ENCODE measurements at places on chromosomes 6 and 20.

DNA sequence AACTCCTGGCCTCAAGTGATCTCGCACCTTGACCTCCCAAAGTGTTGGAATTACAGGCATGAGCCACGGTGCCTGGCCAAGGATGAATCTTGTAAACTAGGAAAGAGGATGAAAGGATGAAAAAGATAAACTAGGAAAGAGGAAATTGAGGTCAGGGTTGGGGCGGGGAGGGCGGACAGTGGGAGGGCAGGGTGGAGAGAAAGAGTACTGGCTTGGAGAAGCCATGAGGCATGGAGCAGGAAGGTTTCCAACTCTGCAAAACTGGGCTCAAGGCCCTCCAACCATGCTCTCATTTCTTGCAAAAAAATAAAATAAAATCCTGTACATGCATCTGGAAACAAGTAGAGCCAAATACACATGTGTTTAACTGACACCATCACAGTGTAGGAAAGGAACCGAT is 256.6 kb upstream of the SGK1 start:
- DNase-seq = no peak

- no peak for DNase-seq
Measured at GRCh38 chr6:45518013-45518720, 140.4 kb upstream of the SUPT3H start.

GRCh38 chr20:33281550-33282146 is 1.4 kb upstream of the BPIFB1 start:
- DNase-seq = no peak

- DNase-seq = no peak
Measured at GRCh38 chr6:83463886-83464285, 33.0 kb upstream of the ME1 start.

DNA sequence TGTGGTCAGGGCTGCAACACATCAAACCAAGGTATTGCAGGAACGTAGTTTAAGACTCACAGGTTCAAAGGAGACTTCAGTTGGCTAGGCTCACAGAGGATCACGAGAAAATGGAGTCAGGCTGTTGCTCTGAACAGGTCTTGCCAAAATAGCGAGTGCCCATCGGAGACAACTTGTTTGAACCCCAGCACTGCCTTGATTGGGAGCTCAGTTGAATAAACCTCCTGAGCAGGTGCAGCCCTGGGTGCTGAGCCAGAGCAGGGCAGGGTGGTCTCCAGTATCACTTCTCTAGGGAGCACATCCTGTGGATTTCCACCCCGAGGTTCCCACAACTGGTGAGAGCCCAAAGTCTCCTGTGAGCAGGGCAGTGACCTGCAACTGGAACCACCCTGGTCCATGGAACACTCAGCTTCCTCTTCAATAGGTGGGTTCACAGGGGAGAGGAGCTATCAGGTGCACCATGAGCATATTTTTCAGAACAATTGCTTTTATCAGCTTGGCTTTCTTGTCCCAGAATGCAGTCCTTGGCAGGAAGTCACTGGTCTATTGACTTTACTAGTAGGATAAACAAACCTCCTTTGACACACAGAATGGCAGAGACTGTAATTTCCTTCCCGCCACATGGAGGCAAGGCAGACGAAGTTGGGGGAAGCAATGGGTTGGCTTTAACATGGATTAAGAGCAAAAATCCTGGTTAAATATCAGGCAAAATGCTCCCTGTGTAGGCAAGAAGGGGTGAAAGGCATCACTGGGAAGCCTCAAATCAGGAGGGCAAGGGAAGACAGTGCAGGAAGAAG is 267.7 kb upstream of the FOXQ1 start:
- DNase-seq = no peak

DNA sequence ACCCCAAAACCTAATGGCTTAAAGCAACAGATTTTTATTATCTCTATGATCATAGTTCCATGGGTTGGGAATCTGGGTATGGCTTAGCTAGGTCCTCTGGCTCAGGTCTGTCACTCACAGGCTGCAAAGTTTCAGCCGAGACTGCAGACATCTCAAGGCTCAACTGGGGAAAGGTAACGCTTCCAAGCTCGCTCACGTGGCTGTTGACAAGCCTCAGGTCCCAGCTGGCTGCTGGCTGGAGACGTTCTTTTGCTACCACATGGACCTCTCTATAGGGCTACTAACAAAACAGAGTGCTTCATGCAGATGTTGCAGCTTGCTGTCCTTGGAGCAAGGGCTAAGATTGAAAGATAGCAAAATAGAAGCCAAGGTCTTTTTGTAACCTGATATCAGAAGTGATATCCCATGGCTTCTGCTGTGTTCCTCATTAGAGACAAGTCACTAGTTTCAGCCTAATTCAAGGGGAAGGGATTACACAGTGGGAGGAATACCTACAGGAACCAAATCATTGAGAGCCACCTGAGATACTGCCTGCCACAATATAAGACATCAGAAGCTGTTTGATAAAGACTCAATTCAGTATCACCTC is 6.6 kb downstream of the HTR1E start:
- no peak for DNase-seq

DNA sequence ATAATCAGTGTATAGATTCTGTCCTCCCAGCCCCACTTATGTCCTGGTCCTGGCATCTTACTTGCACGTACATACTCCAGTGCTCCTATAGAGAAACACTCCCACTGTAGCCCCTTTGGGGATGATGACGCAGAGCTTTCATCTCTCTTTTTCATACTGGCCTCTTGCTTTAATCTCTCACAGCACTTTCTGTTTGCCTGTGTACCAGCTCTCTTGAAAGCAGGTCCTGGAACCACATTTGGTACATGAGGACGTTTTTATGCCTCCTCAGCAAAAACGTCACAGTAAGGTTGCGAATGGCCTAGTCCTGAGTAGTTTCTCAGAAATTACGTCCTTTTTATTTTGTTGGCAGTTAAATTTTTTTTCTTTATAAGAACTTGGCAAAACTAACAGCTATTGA is 10.8 kb downstream of the L3MBTL3 start:
- DNase-seq = no peak

- no peak for DNase-seq
Measured at GRCh38 chr6:61711849-61712248, 574.2 kb downstream of the KHDRBS2 start.

- DNase-seq = no peak
Measured at GRCh38 chr20:45056473-45057173, 44.3 kb downstream of the KCNS1 start.

GRCh38 chr20:34815636-34816035 is 9.8 kb downstream of the NCOA6 start:
- no peak for DNase-seq

GRCh38 chr6:49563006-49563886 is 12.8 kb downstream of the C6orf141 start:
- DNase-seq = no peak

DNA sequence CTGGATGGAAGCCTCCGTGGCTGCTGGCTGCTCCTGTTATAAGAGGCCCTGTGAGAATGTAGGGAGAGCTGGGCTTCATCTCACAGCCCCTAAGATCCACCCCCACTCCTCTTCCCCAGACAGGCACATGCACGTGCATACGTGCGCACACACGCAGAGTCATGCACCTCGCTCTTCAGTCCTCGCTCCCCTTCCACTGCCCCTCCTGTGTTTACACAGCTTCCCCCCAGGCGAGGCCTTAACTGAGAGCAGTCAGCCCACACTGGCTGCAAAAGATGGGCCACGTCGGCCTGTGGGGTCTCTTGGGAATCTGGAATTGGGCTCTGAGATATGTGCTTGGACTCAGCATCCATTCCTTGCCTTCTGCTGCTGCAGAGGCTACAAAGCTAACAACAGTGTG is 35.2 kb upstream of the MLN start:
- DNase-seq = no peak

DNA sequence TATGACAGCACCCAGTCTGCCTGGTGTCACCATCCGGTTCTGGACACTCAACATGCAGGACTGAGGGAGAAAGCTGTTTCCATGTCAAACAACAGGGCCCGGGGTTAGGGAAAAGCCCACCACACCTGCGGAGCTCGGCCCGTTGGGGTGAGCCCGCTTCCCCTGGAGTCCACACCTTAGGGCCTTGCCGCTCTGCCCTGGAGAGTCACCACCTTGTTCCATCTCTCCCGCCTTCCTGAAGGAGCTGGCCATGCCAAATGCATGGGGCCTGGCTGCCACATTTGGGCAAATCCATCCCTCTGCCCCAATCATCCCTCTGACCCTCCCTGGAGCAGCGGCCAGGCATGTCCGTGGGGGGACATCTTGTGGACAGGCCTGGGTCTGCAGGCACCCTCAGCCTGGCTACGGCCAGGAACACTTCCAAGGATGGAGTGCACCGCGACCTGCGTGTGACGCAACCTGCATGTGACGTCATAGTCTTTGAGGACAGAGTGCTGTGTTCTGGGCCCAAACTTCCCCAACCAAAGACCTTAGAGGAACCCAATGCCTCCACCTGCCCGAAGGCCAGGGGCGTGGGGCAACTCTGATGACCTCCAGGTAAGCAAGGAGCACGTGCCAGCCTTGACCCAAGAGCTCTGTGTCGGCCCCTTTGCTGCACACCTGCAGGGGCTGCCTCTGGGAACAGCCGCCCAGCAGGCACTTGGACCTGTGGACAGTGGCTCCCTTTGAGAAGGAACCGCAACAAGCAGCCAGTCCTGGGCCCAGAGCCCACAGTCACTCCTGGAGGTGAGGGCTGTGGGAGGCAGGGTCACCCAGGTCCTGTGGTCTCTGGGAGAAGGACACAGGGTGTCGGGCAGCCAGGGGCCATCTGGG is 1.7 kb downstream of the CABLES2 start:
- no peak for DNase-seq

GRCh38 chr6:84902354-84902928 is 138.0 kb upstream of the TBX18 start:
- DNase-seq = no peak

DNA sequence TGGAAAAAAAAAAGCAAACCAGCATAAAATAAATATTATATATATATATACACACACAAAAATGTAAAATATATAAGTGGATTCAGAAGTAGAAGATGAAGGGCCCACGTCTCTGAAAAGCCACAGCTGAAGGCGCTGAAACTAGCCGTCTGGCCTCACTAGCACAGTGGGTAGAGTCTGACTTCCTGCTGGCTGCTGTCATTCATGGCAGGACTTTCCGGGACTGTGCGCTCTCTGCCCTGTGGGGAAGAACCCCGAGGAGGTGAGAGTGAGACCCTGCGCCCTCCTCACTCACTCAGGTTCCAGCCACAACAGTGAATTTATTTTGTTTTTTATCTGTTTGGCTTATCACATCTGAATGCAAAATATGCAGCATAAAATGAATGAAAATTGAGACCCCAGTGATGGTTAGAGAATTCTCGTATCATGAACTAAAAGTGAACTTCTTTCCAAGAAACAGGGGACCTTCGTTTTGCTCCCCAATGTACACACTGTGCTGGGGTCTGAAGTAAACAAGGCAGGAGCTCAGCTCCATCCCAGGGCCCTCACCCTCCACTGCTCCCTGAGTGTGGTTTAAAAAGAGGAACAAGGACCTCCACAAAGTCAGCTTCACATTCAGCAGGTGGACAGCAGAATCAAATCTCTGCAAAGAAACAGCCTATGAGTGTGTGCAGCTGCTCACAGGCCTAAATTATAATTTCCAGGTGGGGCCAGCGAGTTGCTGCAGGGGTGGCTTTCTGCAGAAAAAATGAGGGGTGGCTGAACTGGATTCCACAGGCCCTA is 1.3 kb upstream of the RAMACL start:
- DNase-seq = no peak

- no peak for DNase-seq
Measured at GRCh38 chr6:22113026-22113766, 183.6 kb downstream of the PRL start.

GRCh38 chr20:34892671-34893070 is 16.3 kb downstream of the ACSS2 start:
- DNase-seq = no peak

DNA sequence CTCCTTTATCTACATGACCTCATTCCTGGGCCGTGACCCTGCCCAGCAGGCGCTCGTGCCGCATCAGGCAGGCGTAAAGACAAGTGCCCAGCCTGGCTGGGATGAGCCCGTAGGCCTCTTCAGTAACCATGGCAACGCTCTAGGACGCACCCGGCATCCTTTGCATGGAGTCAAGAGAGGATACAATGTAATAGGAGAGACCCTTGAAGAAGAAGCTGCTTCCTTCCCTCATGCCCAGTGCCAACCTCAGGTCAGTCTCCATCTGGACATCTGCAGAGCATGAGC is 5.0 kb upstream of the LSM14B start:
- DNase-seq = no peak
